ENCODE measurements at places on chromosomes 6 and 20.

- no peaks in the 10 kb centered on the region for H3K27me3 ChIP-seq
- no peak overlapping the region for H3K27ac ChIP-seq
- no peaks in the 10 kb centered on the region for H3K36me3 ChIP-seq
- DNase-seq = no peak
- H3K4me1 ChIP-seq = no peaks in the 10 kb centered on the region
- no peak overlapping the region for H3K4me3 ChIP-seq
Measured at GRCh38 chr20:13443690-13444089, 195.0 kb downstream of the TASP1 start.

GRCh38 chr6:33654831-33655554, 33.9 kb downstream of the ITPR3 start:
- H3K36me3 ChIP-seq = no peaks in the 10 kb centered on the region
- no peaks in the 10 kb centered on the region for H3K27me3 ChIP-seq
- H3K4me3 ChIP-seq = no peak overlapping the region
- H3K4me1 ChIP-seq = no peaks in the 10 kb centered on the region

- H3K27ac ChIP-seq = no peak overlapping the region
- H3K4me3 ChIP-seq = no peak overlapping the region
- no peaks in the 10 kb centered on the region for H3K4me1 ChIP-seq
- no peaks in the 10 kb centered on the region for H3K36me3 ChIP-seq
- DNase-seq = no peak
Measured at GRCh38 chr6:17015144-17015543, 86.7 kb upstream of the STMND1 start.

- H3K27ac ChIP-seq = no peak overlapping the region
- no peaks in the 10 kb centered on the region for H3K4me1 ChIP-seq
- no peak for DNase-seq
Measured at GRCh38 chr20:9145142-9145541, 76.3 kb downstream of the PLCB4 start.

DNA sequence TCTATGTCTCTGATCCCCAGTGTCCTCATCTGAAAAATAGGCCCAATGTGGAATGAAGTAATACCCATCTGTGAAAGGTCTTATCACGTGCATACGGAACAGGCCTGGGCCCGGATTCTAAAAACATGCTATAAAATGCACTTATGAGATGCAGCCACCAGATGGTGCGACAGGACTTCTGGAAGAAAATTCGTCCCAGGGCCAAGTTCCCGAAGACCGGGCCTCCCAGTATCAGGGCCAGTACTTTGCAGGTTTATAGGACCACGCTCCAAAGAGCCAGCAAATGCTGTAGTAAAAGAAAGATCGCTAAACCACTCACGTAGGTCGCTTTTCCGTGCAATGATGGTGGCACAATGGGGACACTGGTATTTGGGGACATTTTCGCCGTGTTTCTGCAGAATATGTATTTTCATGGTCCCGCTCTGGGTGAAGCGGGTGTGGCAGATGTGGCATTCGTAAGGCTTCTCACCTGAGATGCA, 10.6 kb downstream of the CTCFL start:
- H3K27ac ChIP-seq = no peak overlapping the region
- peak; percentile 70 for DNase-seq
- no peaks in the 10 kb centered on the region for H3K4me1 ChIP-seq
- H3K4me3 ChIP-seq = no peak overlapping the region
- no peaks in the 10 kb centered on the region for H3K36me3 ChIP-seq

- no peak overlapping the region for H3K4me3 ChIP-seq
- no peak overlapping the region for H3K27ac ChIP-seq
- no peaks in the 10 kb centered on the region for H3K4me1 ChIP-seq
- DNase-seq = no peak
- H3K27me3 ChIP-seq = no peaks in the 10 kb centered on the region
Measured at GRCh38 chr6:91606148-91606901, 1019.5 kb upstream of the MAP3K7 start.

DNA sequence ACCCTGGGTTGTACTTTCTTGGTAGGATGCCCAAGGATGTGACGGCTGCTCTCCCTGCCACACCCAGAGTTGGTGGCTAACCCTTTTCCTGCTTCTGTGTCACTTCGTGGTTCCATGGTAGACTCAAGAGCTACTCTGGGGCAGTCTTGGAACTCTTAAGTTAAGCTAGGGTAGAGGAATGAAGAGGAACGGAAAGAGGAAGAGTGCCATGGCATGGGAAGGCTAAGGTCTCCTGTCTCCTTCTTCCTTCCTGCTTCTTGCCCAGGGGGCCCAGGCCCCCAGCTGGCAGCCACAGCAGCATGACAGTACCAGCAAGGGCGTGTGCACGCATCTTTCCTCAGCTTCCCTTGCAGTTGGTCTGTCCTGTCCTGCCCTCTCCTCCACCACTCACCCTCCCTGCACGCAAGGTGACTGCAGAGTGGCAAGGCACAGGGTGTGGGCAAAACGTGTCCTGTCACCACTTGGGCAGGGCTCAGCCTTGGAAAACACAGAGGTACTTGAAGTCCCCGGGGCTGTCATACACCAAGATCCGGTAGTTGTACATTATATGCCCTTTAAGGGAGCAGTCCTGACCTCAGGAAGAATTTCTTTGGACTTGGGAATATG, 39.8 kb upstream of the TGM3 start:
- H3K4me3 ChIP-seq = no peak overlapping the region
- no peaks in the 10 kb centered on the region for H3K27me3 ChIP-seq
- DNase-seq = no peak
- H3K27ac ChIP-seq = no peak overlapping the region
- H3K36me3 ChIP-seq = no peaks in the 10 kb centered on the region

- no peaks in the 10 kb centered on the region for H3K27me3 ChIP-seq
- DNase-seq = no peak
- no peaks in the 10 kb centered on the region for H3K36me3 ChIP-seq
- no peak overlapping the region for H3K4me3 ChIP-seq
- no peak overlapping the region for H3K27ac ChIP-seq
- peaks cover 46% of the 10 kb centered on the region for H3K4me1 ChIP-seq
Measured at GRCh38 chr6:41719436-41720261, 15.8 kb downstream of the TFEB start.

DNA sequence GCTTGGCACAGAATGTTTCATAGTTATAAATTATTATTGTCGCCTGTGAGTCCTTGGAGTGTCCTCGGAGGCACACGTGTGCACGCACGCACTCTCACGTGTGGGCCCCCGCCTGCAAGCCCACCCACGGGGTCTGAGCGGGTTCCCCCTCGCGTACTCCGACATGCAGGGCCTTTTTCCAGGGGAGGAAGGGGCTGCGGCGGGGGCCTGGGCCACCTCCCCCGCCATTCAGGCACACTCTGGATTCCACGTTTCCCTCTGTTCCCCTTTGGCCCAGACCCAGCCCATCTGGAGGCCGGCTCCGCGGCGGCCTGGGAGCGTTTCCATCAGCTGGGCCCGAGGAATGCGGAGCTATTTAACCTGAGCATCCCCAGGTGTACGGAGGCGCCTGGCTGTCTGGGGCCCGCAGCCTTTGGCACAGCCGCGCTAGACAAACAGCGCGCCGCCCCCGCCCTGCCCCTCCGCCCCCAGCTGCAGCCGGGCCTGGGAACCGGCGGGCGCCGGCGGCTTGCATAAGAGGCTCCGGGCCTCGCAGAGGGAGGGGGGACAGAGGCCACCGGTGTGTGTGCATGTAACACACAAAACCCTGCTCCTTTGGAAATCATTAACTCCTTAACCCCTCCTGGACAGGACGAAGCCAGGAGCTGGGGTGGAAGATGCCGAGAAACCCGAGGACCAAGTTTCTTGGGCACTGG, 3.3 kb downstream of the ID1 start:
- peak overlapping the region; percentile 99 for H3K27ac ChIP-seq
- H3K36me3 ChIP-seq = no peaks in the 10 kb centered on the region
- no peak for DNase-seq

DNA sequence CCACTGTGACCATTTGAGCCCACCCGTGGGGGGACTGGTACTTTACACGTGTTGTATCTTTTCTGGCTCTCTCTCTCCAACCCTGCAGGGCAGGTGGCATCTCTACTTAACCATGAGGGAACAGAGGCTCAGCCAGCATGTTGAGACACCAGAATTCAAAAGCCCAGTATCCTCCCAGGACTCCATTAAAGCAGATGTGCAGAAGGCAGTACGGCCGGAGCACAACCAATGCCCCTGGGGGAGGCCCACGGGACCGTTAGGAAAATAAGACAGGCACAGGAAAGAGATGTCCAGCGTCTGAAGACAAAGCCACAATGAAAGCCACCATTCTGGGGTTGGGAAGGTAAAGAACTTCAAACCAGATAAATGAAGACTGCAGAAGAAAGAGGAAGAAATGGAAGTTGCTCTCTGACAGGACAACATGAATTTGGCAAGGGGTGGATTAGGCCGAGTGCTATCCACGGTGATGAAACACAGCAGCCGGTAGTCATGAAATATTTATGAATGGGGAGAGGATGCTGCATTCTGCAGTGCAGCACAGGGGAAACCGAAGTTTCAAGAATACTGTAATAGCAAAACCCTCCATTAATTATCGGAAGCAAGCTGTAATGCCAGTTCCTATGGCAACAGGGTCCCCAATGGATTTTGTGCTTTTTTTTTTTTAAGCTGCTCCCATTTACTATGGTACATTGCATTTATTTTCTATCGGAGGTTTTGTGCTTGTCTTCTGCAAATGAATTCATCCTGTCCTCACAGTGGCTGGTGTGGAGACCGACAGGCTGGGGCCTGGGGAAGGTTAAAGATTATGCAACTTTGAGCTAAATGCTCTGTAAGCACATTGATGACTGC, 179.4 kb downstream of the NRN1 start:
- H3K4me1 ChIP-seq = peaks cover 7% of the 10 kb centered on the region
- no peak overlapping the region for H3K4me3 ChIP-seq
- no peaks in the 10 kb centered on the region for H3K27me3 ChIP-seq
- no peaks in the 10 kb centered on the region for H3K36me3 ChIP-seq
- no peak for DNase-seq

- no peaks in the 10 kb centered on the region for H3K36me3 ChIP-seq
- H3K4me1 ChIP-seq = no peaks in the 10 kb centered on the region
- no peak overlapping the region for H3K27ac ChIP-seq
Measured at GRCh38 chr6:134114918-134115714, 62.7 kb upstream of the SLC2A12 start.

- no peak overlapping the region for H3K27ac ChIP-seq
- H3K4me1 ChIP-seq = no peaks in the 10 kb centered on the region
- H3K27me3 ChIP-seq = no peaks in the 10 kb centered on the region
- no peaks in the 10 kb centered on the region for H3K36me3 ChIP-seq
Measured at GRCh38 chr6:42520786-42521607, 42.8 kb upstream of the UBR2 start.

DNA sequence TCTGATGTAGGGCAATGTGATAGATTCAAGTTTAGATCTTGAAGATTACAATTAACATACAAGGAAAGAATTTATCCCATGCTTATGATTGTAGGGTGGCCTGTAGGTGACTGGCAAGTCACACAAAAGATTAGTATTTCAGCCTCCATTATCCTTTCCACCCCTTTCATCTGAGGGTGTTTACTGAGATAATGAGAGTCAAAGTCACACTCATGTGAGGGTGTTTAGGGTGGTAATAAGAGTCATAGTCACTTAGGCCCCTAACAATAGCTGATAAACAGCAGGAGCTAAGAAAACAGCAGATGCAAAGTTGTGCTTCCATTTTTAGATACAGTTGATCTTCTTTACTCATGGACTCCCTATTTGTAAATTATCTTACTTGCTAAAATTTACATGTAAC, 11.4 kb downstream of the FAM184A start:
- no peak for DNase-seq
- H3K27me3 ChIP-seq = no peaks in the 10 kb centered on the region
- H3K36me3 ChIP-seq = no peaks in the 10 kb centered on the region
- H3K4me1 ChIP-seq = no peaks in the 10 kb centered on the region

DNA sequence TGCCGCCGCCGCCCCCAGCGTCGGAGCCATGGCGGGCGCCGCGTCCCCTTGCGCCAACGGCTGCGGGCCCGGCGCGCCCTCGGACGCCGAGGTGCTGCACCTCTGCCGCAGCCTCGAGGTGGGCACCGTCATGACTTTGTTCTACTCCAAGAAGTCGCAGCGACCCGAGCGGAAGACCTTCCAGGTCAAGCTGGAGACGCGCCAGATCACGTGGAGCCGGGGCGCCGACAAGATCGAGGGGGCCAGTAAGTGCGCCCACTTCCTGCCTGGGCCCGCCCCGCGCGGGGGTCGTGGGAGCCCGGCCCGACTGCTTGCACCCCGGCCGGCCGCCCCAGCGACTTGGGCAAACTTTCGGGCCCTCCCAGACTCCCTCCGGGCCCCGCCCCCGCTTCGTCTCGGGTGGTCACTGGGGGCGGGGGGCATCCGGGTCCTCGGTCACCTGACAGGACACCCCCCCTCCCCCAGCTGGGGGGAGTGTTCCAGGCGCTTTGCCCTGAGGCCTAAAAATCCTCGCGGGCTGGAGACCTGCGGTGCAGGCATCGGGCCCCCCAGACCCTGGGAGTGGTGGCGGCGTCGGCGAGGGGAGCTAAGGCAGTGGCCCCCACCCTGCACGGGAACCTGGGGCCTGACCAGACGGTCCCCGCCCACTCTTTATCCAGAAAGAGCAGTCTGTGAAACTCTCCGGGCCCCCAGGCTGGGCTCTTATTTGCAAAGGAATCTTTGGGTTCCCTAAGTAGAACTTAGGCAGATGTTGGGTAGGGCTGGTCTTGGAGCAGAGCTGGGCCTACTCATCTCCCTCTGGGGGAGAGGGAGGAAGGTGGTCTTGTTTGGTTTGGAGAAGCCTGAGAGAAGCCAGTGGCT, 501 bp downstream of the PLCG1 start:
- DNase-seq = peak; percentile 71
- H3K27ac ChIP-seq = peak overlapping the region; percentile 95
- H3K4me1 ChIP-seq = peaks cover 47% of the 10 kb centered on the region
- peak overlapping the region; percentile 96 for H3K4me3 ChIP-seq
- H3K27me3 ChIP-seq = no peaks in the 10 kb centered on the region

DNA sequence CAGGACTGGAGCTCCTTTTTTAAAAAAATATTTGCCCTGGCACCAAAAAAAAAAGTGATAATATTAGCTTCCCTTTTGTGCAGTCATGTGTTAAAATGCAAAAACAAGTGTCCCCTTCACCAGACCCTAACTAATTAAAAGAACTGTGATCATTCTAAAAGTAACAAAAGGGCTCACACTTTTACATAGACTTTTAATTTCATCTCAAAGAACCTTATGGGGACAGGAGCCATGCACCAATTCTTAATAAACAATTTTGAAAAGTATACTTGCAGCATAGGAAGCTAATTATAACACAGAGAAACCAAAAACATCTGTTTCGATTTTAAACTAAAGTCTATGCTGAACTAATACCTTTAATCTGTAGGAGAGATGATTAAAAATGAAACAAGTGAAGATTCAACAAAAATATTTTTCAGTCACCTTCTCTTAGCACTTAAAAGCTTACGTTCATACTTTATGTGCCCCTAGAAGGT, 17.3 kb downstream of the STX7 start:
- H3K4me1 ChIP-seq = peaks cover 24% of the 10 kb centered on the region
- H3K4me3 ChIP-seq = no peak overlapping the region
- no peaks in the 10 kb centered on the region for H3K27me3 ChIP-seq

GRCh38 chr20:60862601-60863000, 389.5 kb upstream of the CDH4 start:
- no peaks in the 10 kb centered on the region for H3K4me1 ChIP-seq
- H3K27me3 ChIP-seq = no peaks in the 10 kb centered on the region
- H3K4me3 ChIP-seq = no peak overlapping the region
- no peaks in the 10 kb centered on the region for H3K36me3 ChIP-seq
- no peak for DNase-seq
- no peak overlapping the region for H3K27ac ChIP-seq

- peak overlapping the region; percentile 7 for H3K27ac ChIP-seq
- no peak overlapping the region for H3K4me3 ChIP-seq
- H3K4me1 ChIP-seq = no peaks in the 10 kb centered on the region
- no peaks in the 10 kb centered on the region for H3K36me3 ChIP-seq
- no peaks in the 10 kb centered on the region for H3K27me3 ChIP-seq
Measured at GRCh38 chr6:75333676-75334200, 49.1 kb upstream of the TMEM30A start.

- H3K36me3 ChIP-seq = no peaks in the 10 kb centered on the region
- H3K4me3 ChIP-seq = no peak overlapping the region
- no peak for DNase-seq
- H3K27me3 ChIP-seq = no peaks in the 10 kb centered on the region
- no peak overlapping the region for H3K27ac ChIP-seq
Measured at GRCh38 chr20:2213401-2213800, 82.4 kb upstream of the TGM3 start.
